ENCODE measurements at places on chromosomes 16 and 17. TPM values are rescaled to one million over a fixed set of nuclear protein-coding genes. Genes with fewer than 3 reads are reported as not detected.

- peaks cover 12% of the 10 kb centered on the region for H3K4me1 ChIP-seq
- H3K27me3 ChIP-seq, result no peaks in the 10 kb centered on the region
- no peak for DNase-seq
Measured at GRCh38 chr17:58316260-58316960, 12.2 kb downstream of the TSPOAP1 start.

- no peaks in the 10 kb centered on the region for H3K36me3 ChIP-seq
- H3K27me3 ChIP-seq, result no peaks in the 10 kb centered on the region
- H3K27ac ChIP-seq, result no peak overlapping the region
Measured at GRCh38 chr16:48965386-48965785, 316.3 kb downstream of the CBLN1 start.

DNA sequence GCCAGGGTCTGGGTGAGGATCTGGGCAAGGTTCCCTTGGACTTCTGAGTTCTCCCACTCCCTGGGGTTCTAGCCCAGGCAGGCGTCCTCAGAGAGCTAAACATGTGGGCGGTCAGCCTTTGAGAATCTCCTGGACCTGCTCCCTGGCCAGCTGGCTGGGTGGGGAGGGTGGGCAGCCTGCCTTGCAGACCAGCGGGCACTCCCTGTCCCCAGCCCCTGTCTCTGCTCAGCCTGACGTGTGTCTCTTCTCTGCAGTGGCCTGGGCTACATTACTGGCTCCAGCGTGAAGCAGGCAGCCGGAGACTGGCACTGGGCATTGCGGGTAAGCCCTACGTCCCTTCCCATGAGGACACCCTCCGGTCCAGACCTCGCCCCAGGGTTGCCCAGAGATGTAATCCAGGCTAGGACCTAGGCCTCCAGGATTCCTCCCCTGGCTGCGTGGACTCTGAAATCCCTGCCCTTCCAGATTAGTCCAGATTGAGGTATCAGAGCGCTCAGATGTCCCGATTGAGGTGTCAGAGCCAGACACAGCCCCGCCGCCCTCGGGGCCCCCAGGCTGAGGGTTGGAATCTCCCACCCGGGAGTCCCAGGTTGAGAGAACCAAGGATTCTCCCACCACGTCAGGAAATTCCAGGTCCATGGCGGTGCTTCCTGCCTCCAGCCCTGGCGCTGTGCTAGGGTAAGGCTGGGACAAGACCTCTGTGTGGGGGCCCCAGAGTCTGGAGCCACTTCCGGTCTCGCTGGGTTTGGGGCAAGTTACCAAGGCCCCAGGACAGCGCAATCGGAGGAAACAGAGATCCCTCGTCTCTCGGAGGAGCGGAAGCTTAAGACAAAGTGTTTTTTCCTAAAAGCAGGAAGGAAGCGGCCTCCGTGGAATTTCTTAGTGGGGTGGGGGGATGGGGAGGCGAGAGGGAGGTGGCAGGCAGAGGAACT, 24.1 kb downstream of the MYBBP1A start:
- H3K27ac ChIP-seq, result no peak overlapping the region
- no peak for DNase-seq

DNA sequence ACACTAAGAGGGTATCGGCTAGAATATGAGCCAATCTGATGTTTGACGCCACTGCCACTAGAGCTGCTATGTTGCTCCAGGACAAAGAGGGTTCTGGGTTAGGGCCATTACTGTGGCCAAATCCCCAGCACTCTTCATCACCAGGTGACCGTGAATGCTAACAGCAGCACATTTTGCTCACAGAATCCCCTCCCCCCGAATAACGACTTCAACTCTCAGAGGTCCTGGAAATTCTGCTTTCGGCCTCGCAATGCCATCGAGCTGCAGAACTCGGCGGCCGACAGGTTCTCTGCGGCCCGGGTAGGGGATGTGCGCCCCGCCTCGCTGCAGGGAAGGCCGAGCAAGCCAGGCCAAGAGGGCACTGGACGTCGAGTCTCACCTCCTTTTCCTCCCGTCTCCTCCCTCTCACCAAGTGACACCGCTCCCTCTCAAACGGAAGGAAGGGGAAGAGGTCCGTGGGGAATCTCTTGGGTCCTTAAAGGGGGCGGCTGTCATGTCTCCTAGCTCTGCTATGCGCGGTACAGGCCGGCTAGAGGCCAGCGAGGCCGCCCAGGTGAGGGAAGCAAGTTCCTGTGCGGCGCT, 31.9 kb downstream of the CDK5R1 start:
- peaks cover 82% of the 10 kb centered on the region for H3K4me1 ChIP-seq
- no peak for DNase-seq
- H3K4me3 ChIP-seq, result peak overlapping the region; percentile 29
- peak overlapping the region; percentile 25 for H3K27ac ChIP-seq
- no peaks in the 10 kb centered on the region for H3K27me3 ChIP-seq
- H3K36me3 ChIP-seq, result peaks cover 4% of the 10 kb centered on the region

DNA sequence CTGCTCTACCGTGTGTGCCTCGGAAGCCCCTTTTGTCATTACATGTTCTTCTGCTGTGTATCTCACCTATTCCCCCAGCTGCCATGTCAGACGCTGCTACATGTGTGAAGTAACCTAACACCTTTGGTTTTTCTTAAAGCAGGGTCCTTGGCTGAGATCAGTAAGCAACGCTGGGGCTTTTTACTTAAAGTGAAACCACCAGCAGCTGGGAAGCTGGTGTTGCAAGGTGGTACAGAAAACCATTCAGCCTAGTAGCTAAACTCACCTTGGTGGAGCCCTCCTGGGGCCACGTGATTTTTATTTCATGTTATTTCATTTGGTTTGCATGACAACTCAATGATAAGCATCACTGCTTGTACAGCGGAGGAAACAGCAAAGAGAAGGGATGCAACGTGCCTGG, 62.6 kb downstream of the PLCG2 start:
- no peak overlapping the region for H3K4me3 ChIP-seq
- no peaks in the 10 kb centered on the region for H3K4me1 ChIP-seq
- peaks cover 5% of the 10 kb centered on the region for H3K27me3 ChIP-seq
- H3K27ac ChIP-seq, result no peak overlapping the region

GRCh38 chr16:89742948-89743347, 21.6 kb downstream of the ZNF276 start:
- H3K36me3 ChIP-seq, result peaks cover 36% of the 10 kb centered on the region
- H3K27me3 ChIP-seq, result no peaks in the 10 kb centered on the region
- peak overlapping the region; percentile 54 for H3K27ac ChIP-seq
- DNase-seq, result no peak
- no peak overlapping the region for H3K4me3 ChIP-seq
- H3K4me1 ChIP-seq, result peaks cover 5% of the 10 kb centered on the region

DNA sequence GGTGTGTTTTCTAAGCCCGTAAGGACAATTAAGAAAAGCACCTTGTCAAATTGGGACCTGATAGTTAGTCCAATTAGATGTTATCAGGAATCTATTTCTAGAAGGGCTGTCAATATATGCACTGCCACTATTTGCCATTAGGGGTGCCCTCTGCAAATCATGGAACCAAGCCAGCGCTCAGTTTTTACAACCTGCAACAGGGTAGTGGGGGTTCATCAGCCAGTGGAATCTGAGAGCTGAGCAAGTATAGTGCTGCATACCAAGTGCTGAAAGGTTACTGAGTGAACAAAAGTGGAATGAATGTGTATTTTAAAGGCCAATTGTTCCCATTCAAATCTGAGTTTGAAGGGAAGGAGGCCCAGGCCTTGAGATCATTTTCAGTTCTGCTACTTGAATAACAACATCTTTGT, 10.4 kb downstream of the PRR11 start:
- H3K36me3 ChIP-seq, result peaks cover 4% of the 10 kb centered on the region
- no peak overlapping the region for H3K4me3 ChIP-seq
- peaks cover 5% of the 10 kb centered on the region for H3K4me1 ChIP-seq
- H3K27me3 ChIP-seq, result no peaks in the 10 kb centered on the region
- H3K27ac ChIP-seq, result no peak overlapping the region
- no peak for DNase-seq

- no peak for DNase-seq
- no peak overlapping the region for H3K27ac ChIP-seq
- no peaks in the 10 kb centered on the region for H3K27me3 ChIP-seq
- H3K36me3 ChIP-seq, result peaks cover 2% of the 10 kb centered on the region
- peaks cover 33% of the 10 kb centered on the region for H3K4me1 ChIP-seq
- H3K4me3 ChIP-seq, result no peak overlapping the region
Measured at GRCh38 chr16:85051683-85052082, 24.1 kb downstream of the KIAA0513 start.

DNA sequence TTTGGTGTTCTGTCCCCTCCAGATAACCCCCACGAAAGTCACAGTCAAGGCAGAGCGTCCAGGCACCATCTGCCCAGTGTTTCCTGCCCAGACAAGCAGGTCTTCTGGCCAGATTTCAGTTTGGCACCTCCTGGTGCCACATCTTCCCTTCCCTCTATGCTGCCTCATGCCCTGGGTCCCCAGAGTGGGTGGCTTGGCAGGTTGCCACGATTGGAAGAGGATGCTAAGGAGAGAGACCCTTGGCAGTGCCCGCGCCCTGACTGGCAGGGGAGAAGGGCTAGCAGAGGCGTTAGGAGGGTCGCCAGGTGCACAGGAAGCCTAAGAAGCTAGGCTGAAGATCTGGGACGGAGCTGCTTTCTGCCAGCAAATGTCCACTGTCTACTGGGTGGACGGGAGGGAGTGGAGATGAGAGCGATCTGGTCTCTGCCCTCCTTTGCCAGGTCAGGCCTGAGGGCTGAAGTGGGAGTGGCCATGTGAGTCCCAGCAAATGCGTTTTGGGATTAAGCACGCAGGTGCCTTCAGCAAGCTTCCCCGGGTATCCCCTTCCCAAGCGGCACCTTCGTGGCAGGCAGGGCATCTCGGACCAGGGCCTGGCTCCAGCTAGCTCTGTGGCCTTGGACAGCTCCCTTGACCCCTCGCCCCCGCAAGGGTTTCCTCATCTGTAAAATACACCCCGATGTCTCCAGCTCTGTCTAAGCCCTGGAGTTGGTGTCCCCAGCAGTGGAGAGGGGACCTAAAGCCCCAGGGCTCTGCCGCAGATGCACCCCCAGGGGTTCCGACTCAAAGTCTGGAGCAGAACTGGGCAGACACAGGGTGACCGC, 13.4 kb upstream of the CD300A start:
- H3K27ac ChIP-seq, result no peak overlapping the region
- no peak for DNase-seq
- peaks cover 6% of the 10 kb centered on the region for H3K4me1 ChIP-seq
- H3K36me3 ChIP-seq, result no peaks in the 10 kb centered on the region

GRCh38 chr17:74454197-74455024, 12.0 kb upstream of the CD300A start:
- H3K27ac ChIP-seq, result no peak overlapping the region
- H3K4me1 ChIP-seq, result peaks cover 6% of the 10 kb centered on the region
- peaks cover 4% of the 10 kb centered on the region for H3K27me3 ChIP-seq
- peak; percentile 84 for DNase-seq

DNA sequence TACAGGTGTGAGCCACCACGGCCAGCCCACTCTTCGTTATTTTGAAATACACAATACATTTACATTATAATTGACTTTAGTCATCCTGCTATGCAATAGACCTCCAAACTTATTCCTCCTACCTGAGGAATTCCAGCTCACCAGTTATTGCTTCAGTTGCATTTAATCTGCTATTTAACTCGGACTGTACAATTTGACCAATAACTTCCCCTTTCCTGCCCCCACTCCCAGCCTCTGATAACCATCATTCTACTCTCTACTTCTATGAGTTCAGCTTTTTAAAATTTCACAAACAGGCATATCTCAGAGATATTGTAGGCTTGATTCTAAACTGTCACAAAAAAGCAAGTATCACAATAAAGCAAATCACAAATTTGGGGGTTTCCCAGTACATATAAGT, 157.0 kb downstream of the COPRS start:
- H3K4me3 ChIP-seq, result no peak overlapping the region
- H3K4me1 ChIP-seq, result no peaks in the 10 kb centered on the region
- no peaks in the 10 kb centered on the region for H3K36me3 ChIP-seq
- H3K27ac ChIP-seq, result no peak overlapping the region
- H3K27me3 ChIP-seq, result peaks cover 11% of the 10 kb centered on the region

Gene ASPA
- total RNA-seq, result not detected

Gene MYCBPAP
- total RNA-seq, result 1.1 TPM

Gene SBK1
- 9.7 TPM for total RNA-seq

Gene TBC1D3H
- not detected for total RNA-seq

Gene TSNAXIP1
- 0.72 TPM for total RNA-seq

Gene PRSS33
- total RNA-seq, result 0.54 TPM

Gene SLC5A11
- 0.10 TPM for total RNA-seq

Data from activated naive CD8-positive, alpha-beta T cell treated with anti-CD3 and anti-CD28 coated beads for 36 hours (primary cell).